Activated naive CD4-positive, alpha-beta T cell treated with Interleukin-2 at 50 U/mL for 16 hours (primary cell): ENCODE measurements at places on chromosomes 7 and 10.
A peak's percentile ranks its signal among the peaks of the same experiment; 100 is the strongest.

DNA sequence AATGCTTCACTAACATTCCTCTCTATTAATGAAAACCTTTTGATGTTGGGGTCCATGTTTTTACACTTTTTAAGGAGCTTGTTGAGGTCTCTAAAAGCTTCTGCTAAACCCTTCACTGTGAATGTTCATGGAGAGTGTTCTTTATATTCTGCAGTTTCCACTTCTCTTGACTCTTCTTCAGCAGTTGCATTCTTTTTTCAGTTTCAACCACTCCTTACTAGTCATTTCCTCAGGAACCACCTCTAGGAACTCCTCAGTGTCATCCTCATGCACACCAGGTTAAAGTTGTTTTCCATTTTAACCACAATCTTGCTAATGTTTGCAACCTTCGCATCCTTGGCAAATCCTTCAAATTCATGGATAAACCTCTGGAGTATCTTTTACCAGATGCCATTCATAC lies 821.6 kb downstream of the ANKRD7 start:
- no peak for DNase-seq

DNA sequence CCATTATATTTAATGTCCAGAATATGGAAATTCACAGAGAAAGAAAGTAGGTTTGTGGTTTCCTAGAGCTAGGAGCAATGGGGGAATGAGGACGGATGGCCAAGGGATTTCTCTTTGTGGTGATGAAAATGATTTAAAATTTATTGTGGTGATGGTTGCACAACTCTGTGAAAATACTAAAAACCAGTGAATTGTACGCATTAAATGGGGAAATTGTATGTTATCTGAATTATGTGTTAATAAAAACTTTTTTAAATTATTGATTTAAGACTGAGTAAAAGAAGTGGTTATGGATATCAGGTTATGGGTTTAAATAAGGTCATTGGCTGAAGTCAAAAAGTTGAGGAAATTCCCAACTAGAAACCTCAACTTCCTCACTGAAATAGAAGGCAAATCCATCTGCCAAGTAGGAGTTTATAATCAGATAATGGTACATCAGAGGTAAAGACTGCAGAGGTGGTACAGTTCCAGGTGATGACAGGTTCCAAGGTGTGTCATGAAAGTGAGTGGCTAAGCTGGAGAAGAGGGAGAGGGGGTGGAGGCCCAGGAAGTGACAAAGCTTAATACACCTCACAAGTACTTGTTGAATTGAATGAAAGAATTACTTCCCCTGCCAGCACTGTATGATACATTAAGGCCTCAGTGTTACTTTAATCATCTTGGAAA lies 68.9 kb upstream of the CCDC71L start:
- no peak for DNase-seq

GRCh38 chr7:7125963-7126362 lies 56.4 kb upstream of the C1GALT1 start:
- no peak for DNase-seq

DNA sequence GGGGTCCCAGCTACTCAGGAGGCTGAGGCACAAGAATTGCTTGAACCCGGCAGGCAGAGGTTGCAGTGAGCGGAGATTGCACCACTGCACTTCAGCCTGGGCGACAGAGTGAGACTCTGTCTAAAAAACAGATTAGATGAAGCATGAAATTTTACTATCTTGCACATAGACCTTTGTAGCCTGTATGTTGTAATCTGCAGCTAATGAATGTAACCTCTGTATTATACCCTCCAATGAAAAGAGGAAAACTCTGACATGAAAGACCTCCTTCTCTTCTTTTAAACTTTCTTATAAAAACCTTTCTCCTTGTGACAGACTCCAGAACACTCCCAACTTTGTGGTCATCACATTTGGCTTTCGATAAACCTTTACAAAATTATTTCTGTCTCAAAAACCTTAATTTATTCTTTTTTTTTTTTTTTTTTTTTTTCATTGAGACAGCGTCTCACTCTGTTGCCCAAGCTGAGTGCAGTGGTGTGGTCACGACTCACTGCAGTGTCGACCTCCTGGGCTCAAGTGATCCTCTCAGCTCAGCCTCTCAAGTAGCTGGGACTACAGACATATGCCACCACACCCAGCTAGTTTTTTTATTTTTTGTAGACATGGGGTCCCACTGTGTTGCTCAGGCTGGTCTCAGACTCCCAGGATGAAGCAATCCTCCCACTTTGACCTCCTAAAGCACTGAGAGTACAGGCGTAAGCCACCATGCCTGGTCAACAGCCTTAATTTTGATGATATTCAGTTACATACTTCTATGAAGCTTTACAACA lies 97.4 kb downstream of the SVOPL start:
- no peak for DNase-seq

DNA sequence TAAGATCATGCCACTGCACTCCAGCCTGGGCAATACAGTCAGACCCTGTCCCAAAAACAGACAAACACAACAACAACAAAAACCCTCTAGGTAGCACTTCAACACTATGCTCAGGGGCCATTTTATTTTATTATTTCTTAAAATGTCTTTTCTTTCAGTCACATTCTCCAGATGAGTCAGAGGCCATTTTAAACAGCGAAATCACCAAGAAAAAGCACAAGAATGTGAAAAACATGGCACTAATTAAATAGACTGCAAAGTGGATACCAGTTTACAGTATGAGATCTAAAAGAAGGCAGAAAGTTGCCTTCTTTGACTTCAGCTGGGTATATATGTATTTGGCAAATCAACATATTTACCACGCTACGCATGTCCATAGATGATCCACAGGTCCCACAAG lies 6.1 kb upstream of the FGL2 start:
- no peak for DNase-seq

GRCh38 chr7:142808461-142808801 lies 37.7 kb downstream of the PRSS2 start:
- DNase-seq: no peak

DNA sequence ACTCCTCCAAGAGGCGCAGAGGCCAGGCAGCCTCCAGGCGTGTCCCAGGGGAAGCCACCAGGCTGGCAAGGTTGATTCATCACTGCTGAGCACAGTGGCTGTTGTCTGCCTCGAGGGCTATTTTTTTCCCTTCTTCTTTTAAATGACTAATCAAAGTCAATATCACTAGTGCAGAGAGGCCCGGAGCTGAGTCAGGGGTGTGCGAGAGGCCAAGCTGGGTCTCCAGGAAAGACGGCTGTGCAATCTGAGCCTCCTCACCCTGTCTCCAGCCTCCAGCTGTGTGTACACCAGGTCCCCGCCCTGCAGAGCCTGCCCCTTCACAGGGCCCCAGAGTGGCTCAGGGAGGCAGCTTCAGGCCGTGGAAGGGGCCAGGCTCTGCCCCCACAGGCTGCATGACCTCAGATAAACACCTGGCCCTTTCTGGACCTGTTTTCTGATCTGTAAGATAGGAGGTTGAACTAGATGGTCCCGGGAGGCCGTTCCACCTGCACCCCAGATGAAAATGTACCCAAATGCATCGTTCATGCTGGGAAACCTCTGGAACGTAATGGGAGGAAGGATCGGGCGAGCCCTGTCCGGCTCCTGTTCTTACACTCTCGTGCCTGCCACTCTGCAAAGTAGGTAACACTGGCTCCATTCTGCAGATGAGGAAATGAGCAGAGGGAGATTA lies 3.7 kb downstream of the STX1A start:
- DNase-seq: peak; percentile 58

DNA sequence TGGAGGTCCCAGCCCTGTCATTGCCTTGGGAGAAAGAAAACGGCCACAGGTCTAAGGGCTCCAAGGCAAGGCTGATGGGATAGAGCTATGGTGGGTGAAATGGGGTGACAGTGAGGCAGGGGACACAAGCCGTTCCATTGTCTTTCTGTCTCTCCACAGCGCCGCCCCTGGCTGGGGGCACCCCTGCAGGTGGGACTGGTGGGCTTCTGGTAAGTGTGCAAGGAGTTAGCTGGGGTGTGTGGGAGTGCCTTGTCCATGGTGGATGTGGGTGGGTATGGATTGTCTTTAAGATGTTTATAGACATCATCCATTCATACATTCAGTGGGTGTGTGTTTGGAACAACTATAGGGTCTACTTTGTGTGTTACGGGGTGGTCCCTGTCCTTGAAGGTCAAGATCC lies 7.5 kb downstream of the SFXN3 start:
- DNase-seq: no peak

GRCh38 chr10:13559124-13559700 lies 27.6 kb upstream of the PRPF18 start:
- DNase-seq: no peak

DNA sequence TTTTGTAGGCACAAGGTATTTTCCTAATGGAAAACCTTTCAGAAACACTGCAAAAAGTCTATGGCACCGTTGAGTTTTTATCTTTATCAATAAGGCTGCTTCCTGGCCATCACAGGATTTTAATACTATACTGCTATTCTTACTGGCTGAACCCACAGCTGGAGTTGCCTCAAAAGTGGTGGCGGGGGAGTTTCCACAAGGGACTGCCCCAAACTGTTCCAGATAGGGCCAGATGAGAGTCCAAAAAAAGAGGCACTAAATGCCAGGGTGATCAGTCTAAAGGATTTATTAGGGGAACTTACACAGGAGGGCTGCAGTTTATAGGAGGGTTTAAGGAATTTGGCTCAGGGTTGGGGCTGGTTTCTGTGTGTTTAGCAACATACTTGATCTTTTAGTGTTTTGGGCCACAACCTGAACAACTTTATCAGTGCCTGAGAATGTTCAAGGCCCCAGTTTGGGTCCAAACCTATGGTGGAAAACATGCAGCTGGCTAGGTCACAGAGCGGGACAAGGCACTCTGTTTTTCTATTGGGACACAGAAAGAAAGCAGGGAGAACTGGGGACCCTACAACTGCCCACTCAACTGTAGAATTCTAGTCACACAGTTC lies 41.4 kb downstream of the STAM start:
- peak; percentile 36 for DNase-seq

GRCh38 chr10:15300697-15301096 lies 70.4 kb downstream of the FAM171A1 start:
- DNase-seq: no peak

DNA sequence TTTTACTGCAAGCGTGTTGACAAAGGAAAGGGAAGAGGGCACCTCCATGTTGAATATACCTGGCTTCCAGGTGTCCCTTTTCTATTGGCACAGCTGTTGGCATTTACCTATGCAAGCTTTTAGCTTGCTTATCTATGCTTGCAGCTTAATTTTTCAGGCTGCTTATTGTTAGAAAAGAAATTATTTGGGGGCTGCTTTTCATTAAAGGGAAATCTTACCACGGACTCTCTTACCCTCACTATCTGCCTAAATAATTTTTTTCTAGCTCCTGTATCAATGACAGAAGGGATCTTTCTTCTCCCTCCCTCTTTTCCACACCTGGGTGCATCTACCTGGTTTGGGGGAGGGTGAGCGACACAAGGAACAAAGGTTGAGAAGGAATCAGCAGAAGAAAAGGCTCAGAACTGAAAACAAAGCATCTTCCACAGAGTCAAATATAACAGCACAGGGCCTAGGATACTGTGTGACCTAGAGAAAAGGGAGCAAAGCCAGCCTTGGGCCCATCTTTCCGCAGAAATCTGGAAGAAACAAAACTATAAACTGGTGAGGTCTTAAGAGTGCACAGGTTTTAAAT lies 15.2 kb upstream of the GJC3 start:
- no peak for DNase-seq

GRCh38 chr10:133040198-133040597 lies 47.5 kb upstream of the ADGRA1 start:
- DNase-seq: no peak

GRCh38 chr10:54487743-54488142 lies 313.3 kb downstream of the PCDH15 start:
- no peak for DNase-seq

- DNase-seq: no peak
These were observed 102.0 kb downstream of the SEMA3C start for GRCh38 chr7:80816806-80817205.

- no peak for DNase-seq
These were observed 53.5 kb upstream of the SVIL start for GRCh38 chr10:29688230-29688661.

DNA sequence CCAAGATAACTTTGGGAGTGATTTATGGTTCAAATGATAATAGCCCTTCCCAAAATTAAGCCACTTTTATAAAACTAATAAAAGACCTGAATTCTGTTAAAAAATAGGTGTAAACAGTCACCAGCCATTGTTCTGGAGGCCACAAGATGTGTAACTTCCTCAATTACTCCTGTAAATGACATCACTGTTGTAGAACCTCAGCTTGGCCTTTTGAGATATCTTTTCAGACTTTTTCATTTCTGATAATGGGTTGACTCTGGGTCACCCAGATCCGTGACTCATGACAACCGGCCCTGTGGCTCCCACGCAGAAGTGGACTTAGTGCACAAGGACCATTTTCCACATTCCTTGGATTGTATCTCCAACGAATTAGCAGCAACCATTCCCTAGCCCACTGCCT lies 106.6 kb downstream of the DKK1 start:
- no peak for DNase-seq

- DNase-seq: no peak
These were observed 709.3 kb upstream of the AUTS2 start for GRCh38 chr7:68888971-68889385.

- no peak for DNase-seq
These were observed 88.8 kb downstream of the OAT start for GRCh38 chr10:124329941-124330340.

- DNase-seq: no peak
These were observed 594.9 kb upstream of the IGFBP3 start for GRCh38 chr7:46515844-46516590.

GRCh38 chr7:111439977-111440376 lies 122.3 kb downstream of the IMMP2L start:
- DNase-seq: no peak

DNA sequence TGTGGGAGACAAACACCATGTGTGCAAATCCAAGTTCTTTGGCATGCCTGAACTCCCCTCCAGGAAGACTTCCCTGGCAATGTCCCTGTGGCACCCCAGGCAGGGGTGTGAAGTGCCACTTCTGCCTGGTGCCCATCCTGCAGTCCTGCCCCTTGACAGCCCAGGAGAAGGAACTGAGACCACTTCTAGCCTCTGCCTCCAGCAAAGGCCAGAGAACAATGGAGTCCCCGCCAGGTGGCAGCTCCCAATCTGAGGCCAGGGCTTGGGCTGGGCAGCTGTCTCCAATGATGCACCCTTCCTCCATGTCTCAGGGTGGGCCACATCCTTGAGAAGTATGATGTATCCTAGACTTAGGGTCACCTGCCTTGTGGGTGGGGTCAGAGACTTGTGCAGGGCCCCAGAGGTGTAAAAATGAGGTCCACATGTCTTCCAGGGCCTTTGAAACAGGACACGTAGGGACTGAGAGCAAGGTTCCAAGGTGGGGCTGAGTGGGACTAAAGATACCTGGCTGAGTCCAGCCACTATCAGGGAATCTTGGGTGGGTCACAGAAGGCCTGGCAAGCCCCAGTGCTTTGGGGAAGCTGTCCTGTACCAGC lies 5.5 kb downstream of the FXYD4 start:
- no peak for DNase-seq
